8988T (cell line): ENCODE measurements at places on chromosomes 16 and 17.
A peak's percentile ranks its signal among the peaks of the same experiment; 100 is the strongest.

GRCh38 chr17:36481829-36482228 lies 4.7 kb upstream of the ZNHIT3 start:
- DNase-seq: no peak

DNA sequence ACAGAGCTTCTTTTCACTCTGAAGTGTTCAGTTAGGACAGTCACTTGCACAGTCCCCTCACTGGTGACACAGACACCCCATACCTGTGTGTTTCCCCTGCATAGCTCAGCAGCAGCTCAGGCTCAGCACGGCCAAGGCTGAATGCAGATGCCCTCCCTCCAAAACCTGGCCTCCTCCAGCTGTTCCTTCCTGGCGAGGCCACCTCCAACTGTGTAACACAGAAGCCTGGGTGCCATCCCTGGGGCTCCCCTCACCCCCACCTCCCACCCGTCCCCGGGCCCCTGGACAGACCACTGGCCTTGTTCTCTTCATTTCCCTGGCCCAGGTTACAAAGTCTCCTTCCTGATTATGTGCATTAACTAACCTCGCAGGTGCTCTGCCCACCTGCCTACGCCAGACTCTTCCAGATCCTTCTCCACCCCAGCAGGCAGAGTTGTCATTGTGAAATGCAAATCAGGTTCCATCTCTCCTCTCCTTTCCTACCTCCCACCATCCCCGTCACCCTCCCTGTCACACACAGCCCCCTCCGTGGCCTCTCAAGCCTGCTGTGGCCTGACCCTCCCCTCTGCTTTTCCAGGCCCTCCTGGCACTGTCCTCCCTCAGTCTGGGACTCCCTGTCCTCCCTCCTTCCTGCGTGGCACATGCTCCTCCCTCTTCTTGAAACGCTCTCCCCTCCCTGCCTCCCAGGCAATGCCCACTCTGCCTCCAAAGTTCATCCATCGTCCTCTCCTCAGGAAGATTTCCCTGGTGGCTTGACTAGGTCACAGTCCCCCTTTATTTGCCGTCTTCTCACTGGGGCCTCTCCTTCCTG lies 26.4 kb downstream of the MLYCD start:
- no peak for DNase-seq

- DNase-seq: no peak
These were observed 42.8 kb downstream of the TNFRSF13B start for GRCh38 chr17:16929035-16929680.

- DNase-seq: no peak
These were observed 11.9 kb downstream of the FZD2 start for GRCh38 chr17:44568945-44569858.

- DNase-seq: peak; percentile 99
These were observed 826 bp upstream of the GSE1 start for GRCh38 chr16:85612191-85612800.

- DNase-seq: peak; percentile 61
These were observed 513 bp downstream of the ADAM11 start for GRCh38 chr17:44759086-44759915.

- DNase-seq: no peak
These were observed 109.9 kb upstream of the CORO6 start for GRCh38 chr17:29732613-29733012.

- no peak for DNase-seq
These were observed 18.0 kb downstream of the GRB7 start for GRCh38 chr17:39755554-39756379.

- DNase-seq: no peak
These were observed 354.8 kb downstream of the SEC14L1 start for GRCh38 chr17:77495575-77495974.

- no peak for DNase-seq
These were observed 16.2 kb downstream of the CA4 start for GRCh38 chr17:60165971-60166370.

DNA sequence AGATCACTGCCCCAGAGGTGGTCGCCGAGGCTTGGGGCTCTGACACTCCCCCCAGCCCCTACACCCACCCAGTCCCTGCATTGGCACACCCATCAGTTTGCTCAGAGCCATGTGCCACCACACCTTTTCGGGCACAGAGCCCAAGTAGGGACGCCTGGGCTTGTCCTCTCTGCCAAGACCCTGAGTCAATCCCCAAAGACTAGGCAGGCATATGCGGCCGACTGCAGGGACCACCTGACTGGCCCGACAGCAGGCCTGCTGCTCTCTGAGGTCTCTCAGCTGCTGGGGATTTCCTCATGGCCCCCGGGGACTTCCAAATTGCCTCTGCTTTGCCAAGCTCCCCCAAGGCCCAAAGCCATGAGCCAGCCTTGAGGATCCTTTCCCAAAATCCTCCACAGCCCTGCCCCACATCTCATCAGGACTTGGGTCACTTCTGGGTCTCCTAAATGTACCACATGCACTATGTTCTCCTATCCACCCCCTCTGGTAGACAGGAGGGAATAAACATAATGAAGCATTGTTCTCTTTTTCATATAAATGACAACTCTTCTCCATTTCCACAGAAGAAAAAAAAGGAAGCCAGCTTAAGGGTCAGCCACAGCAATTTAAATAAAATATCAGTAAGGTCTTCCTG lies 30.6 kb downstream of the MYO18A start:
- DNase-seq: no peak
